ENCODE measurements at places on chromosomes 5 and 9.

DNA sequence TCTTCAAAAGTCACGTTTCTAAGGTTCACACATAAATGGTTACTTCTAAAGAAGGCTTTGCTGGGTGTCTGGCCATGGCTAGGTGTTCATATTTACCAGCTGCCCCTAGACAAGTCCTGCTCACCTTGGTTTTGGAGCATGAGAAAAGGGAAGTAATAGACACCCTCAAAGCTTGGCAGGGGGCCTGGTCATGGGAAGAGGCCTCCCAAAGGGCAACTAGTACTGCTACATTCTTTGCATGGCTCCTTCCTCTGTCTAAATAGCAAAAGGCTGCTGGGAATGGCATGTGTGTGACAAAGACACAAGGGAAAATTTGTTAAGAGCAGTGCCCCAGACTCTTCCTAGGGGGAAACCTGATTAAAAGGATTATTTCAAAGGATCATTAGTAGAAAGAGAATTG lies 93.4 kb downstream of the NRG2 start:
- DNase-seq, result no peak

- no peak for DNase-seq
Measured at GRCh38 chr5:34415559-34416198, 240.4 kb upstream of the RAI14 start.

- no peak for DNase-seq
Measured at GRCh38 chr5:997711-998110, 10.9 kb upstream of the NKD2 start.

- peak; percentile 75 for DNase-seq
Measured at GRCh38 chr9:134689321-134690181, 47.9 kb downstream of the COL5A1 start.

GRCh38 chr5:145980259-145980658 lies 43.9 kb downstream of the SH3RF2 start:
- no peak for DNase-seq

- DNase-seq, result no peak
Measured at GRCh38 chr5:17230808-17231525, 13.5 kb downstream of the BASP1 start.

- DNase-seq, result no peak
Measured at GRCh38 chr5:87103616-87104287, 163.9 kb upstream of the RASA1 start.

GRCh38 chr9:36487482-36488388 lies 85.0 kb upstream of the MELK start:
- peak; percentile 77 for DNase-seq

DNA sequence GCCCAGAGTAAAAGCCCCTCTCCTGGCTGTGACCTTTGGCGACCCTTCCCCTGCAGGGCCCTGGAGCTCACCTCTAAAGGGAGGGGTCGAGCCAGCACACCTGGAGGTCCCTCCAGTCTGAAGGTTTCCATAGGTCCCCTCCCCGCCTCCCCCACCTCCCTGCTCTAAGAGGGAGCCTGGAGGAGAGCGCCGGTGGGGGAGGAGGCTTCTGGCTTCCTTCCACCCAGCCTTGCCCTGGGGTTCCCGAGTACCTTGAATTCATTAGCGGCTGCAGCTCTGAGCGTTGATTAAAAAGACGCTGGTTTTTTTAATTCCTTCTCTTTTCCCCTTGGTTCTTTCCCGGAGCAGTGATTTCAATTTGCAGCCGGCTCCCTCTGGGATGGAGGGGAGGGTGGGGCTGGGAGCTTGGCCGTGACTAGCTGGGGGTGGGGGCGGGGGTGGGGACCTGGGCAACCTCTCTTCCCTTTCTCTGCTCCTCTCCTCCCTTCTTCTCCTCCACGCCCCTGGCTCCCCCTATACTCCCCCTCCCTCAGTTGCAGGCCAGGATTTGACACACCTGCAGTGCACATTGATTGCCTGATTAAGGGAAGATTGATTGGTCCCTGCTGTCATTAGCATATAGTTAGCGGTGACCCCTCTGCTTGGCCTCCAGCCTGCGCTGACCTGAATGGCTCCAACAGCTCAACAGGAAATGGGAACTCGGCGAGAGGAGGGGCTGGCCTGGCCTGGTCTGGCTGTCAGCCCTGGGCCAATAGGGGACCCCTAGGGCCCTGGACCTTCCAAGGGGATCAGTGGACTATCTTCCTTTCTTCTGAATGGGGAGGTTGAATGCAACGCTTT lies 67.5 kb upstream of the RAPGEF1 start:
- DNase-seq, result no peak

DNA sequence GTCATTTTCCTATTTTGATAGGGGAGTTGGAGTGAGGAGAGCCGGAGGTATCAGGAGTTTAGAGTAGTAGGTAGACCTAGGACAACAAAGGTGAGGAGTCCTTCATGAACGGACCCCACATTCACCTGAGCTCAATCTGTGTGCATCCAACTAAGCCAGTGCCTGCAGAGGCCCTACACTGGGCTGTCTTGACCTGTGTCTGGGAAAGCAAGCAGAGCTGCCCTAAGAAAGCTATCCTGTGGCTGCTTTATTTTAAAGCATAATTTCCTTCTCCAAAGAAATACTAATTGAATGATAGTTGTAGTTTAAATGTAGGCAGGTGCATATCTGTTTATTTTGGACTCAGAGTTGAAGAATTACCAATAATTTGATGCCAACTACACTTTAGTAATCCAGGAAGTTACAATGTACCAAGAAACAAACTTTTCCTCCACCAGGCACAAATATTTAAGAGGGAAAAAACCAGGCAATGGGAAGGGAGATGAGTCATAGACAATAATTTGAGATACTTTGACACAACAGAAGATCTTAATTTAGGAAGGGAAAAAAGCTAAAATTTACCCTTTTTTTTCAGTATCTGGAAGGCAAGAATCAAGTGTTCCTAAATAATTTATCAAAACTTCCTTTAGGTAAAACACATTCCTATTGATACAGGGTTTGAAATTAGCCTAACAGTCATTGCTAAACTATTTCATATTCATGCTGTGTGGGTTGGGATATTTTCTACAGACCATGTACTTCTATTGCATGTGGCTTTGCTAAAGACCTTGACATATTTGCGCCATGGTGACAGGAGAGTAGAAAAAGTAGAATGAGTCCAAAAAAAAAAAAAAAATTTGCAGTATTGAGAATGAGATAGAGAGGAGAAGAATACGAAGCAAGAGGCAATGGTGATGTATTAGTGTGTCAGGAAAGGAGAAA lies 376.6 kb upstream of the TUSC1 start:
- DNase-seq, result no peak

GRCh38 chr9:119026120-119026519 lies 343.1 kb downstream of the BRINP1 start:
- DNase-seq, result no peak

- DNase-seq, result peak; percentile 64
Measured at GRCh38 chr5:149466457-149466972, 84.7 kb downstream of the CSNK1A1 start.

GRCh38 chr5:111200828-111201227 lies 23.4 kb upstream of the CAMK4 start:
- DNase-seq, result no peak

GRCh38 chr5:40689438-40689837 lies 9.7 kb downstream of the PTGER4 start:
- DNase-seq, result peak; percentile 80

- no peak for DNase-seq
Measured at GRCh38 chr9:8857068-8857925, 1057.7 kb upstream of the DMAC1 start.

GRCh38 chr5:172931001-172931536 lies 28.2 kb upstream of the RPL26L1 start:
- peak; percentile 70 for DNase-seq

DNA sequence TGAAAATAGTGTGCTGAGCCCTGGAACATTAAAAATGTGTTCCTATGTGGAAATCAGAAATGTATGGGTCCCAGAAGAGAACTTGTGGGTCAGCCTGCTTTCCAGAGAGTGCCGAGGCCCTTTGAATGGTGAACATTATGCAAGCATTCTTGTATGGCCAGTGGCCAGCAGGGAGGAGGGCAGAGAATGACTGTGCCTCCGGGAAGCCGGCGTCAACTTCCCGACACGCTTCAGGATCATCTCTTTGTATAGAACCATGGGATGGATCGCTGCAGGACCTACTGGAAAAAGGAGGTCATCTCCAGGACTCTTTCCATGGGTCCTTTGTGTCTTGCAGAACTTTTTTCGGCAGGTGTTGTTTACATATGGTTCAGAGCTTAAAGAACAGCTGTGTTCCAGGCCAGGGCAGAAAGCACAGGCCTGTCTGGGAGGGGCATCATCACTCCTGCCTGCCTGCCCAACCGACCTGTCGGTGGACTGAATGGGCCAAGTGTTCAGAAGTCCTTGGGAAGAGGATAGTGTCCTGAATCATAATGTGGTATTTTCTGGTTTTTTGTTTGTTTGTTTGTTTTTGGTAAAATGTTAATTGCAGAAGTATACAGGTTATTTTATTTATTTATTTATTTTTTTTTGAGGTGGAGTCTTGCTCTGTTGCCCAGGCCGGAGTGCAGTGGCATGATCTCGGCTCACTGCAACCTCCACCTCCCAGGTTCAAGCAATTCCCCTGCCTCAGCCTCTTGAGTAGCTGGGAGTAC lies 9.0 kb downstream of the PRRC2B start:
- no peak for DNase-seq

GRCh38 chr9:1354086-1354485 lies 303.9 kb downstream of the DMRT2 start:
- DNase-seq, result no peak

GRCh38 chr9:94576131-94576530 lies 17.5 kb downstream of the FBP2 start:
- no peak for DNase-seq

DNA sequence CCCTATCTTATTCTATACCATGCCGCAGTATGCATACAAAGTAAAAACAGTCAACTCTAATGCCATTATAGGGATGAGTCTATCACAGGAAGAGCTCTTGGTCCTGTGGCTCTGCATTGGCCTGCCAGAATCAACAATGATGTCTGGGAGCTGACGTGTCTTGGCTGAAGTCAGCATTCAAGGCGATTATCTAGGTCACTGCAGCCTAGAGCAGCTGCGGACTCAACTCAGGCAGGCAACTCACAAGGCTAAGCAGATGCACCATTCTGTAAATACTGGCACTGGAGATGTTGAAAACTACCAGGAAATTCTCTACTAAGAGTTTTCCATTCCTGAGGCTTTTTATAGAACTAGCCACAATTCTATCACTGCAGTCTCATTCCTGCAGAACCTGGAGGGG lies 13.3 kb downstream of the SPATA9 start:
- DNase-seq, result peak; percentile 52

DNA sequence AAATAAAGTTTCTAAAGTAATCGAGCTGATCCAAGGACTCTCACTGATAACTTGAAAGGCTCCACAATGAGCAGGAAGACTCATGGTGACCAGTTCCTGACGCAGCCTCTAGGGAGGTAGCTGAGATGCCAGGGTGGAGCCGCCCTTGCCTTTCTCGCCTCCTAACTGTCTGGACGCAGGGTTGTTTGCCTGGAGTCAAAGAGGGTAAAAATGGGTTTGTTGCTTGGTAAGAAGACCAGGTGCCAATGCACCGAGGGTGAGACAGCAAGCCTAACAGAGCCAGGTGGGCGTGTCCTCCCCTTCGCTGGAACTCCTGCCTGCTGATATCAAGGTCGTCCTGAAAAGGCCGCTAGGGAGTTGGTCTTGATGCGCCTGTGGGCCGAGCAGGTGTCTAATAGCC lies 48.6 kb upstream of the FCN1 start:
- DNase-seq, result no peak

DNA sequence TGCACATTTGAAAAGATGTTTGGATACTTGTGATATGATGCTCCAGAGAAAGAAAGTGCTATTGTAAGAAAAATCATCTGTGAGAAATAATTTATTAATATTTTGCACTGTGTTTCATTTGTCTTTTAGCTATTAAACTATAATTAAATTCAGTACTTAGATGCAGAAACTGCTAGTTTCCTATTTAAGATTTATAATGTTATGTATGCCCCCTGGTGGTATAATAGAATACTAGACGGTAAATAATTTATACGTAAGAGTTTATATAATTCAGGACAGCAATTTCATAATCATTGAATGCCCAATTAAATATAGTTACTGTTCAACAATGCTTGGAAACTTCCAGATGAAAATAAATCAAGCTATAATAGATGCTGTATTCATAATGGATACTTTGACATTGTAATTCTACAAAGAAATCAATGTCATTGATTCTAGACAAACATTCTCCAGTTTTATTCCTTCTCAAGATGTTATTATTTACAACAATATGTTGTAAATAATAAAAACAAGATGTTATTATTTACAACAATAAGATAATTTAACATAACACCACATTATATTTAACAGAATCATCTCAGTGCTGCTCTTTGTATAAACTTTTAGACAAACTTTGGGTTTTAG lies 101.0 kb downstream of the TMEM232 start:
- no peak for DNase-seq
